RPMI7951 (cell line): ENCODE measurements at places on chromosomes 6 and 20. TPM values are rescaled to one million over a fixed set of nuclear protein-coding genes. Genes with fewer than 3 reads are reported as not detected.

GRCh38 chr20:46240065-46240464 lies 68.2 kb downstream of the CDH22 start:
- DNase-seq = no peak

DNA sequence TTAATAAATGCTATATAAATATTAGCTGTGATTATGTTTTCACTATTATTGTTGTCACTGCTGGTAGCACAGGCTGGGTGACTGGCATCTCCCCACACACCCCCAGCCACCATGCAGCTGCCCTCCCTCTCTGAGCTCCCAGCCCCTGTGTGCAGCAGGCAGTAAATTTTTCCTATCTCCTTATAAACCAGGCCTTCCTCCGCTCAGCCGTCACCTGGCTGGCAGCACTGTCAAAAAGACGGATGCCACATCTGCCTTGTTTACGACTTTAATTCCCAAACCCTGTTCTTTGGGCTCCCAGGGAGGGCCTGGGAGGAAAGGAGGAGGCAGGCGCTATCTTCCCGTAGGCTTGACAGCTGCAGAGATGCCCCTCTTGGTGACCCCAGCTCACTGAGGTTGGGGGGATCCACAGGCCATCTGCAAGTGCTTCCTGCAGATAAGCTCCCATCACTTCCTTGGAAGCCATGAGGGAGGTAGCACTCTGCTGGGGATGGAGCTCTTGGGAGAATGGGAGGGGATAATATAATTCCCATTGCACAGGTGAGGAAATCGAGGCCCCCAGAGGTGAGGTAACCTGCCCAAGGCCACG lies 94.5 kb downstream of the GRM4 start:
- DNase-seq = no peak

The TNFRSF21 gene
- 160 and 181 TPM in 2 replicates for total RNA-seq

DNA sequence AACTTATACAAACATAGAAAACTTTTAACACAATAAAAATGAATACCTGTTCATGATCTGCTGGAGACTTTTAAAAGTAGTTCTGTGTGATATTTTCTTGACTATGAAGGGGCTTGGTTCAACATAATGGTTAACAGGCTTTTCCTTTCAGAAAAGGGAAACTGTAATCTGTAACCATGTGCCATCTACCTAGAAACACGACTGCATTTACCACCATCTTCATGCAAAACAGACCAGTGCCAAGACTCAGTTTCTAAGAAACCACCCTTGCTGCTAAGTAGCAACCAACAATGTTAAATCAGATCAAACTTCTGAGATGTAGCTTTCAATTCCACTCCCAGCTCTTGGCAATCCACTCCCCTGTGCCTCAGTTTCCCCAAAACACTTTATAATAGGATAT lies 15.7 kb downstream of the STAU1 start:
- no peak for DNase-seq

The ROS1 gene
- 0.36 and 0.49 TPM in 2 replicates for total RNA-seq

The TFAP2A gene
- total RNA-seq = 8.9 and 9.0 TPM in 2 replicates

The HCRTR2 gene
- total RNA-seq = 0.20 and 0.24 TPM in 2 replicates

- no peak for DNase-seq
These were observed 419.6 kb upstream of the MARCKS start for GRCh38 chr6:113437566-113437965.

GRCh38 chr6:62039605-62040004 lies 246.4 kb downstream of the KHDRBS2 start:
- no peak for DNase-seq

GRCh38 chr6:53411451-53411850 lies 62.7 kb upstream of the ELOVL5 start:
- no peak for DNase-seq

- DNase-seq = no peak
These were observed 81.6 kb upstream of the KHDRBS2 start for GRCh38 chr6:62367601-62368000.

The C6orf15 gene
- total RNA-seq = not detected in 2 replicates

DNA sequence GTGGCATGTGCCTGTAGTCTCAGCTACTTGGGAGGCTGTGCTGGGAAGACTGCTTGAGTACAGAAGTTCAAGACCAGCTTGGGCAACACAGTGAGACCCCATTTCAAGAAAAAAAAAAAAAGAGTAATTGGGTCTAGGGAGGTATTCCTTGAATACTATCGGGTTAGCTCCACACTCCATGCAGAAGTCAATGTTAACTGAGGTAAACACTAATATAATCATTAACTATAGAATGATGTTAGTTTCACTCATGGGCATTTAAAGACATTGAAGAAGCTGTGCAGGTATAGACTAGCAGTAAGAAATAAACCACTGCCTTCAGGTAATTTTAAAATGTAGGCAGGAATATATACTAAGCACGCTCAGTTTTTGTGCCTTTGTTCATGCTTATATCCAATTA lies 32.6 kb downstream of the MDN1 start:
- DNase-seq = no peak

The CRISP3 gene
- not detected in 2 replicates for total RNA-seq
